Activated T-helper 1 cell treated with anti-CD3 and anti-CD28 coated beads, Interleukin-12 subunit alpha, Interleukin-12 subunit beta, Interleukin-2, Interleukin-4 antibody, amounts not matched to agents 30 ng/mL and 10 ng/mL and 1 ng/mL, durations not matched to agents 14 hours and 24 hours and 36 hours (primary cell): ENCODE measurements at places on chromosomes 5 and 9. TPM values are rescaled to one million over a fixed set of nuclear protein-coding genes. Genes with fewer than 3 reads are reported as not detected.

Gene TOPORS
- total RNA-seq: 14.8 and 15.1 TPM in 2 replicates

DNA sequence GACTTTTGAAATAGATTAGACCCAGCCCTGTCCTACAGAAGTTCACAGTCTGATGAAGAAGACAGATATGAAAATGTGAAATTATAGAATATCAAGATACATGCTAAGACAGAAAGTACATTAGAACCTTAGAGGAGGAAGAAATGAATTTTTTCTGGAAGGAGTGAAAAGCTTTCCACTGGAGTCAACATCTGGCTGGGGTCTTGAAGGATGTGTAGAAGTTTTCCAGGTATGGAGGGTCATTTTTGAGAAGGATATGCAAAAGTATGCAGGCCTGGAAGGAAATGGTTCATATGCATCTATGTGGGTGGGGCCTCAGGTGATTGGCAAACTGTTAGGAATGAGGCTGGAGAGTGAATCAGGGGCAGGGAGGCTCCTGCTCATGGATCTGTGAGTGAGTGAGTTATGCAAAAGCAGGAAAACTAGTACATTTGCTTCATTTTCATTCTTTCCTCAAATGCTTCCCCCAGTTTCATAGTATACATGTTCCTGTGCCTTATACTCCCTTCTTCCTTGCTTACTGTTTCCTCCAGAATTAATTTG, 142.3 kb downstream of the GRIA1 start:
- DNase-seq: no peak

Gene SPATA24
- total RNA-seq: 4.1 and 5.3 TPM in 2 replicates

DNA sequence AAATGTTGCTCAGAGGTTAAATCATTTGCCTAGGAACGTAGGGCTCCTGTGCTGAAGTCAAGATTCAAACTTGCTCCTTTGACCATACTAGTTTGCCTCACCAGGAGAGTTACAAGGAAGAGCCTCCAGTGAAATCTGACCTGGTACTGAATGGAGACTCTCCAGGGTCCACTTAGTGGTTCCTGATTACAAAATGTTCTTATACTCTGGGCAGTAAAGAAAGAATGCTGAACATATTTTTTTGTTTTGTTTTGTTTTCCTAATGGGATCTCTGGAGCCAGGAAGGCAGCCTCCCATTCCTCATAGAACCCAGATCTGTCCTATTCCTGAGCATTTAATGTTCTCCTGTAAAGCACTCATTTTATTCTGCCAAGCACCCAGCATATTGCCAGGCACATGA, 256.5 kb upstream of the CLINT1 start:
- DNase-seq: no peak
